Fibroblast of skin of left biceps (primary cell): ENCODE measurements at places on chromosomes 12 and 14.

DNA sequence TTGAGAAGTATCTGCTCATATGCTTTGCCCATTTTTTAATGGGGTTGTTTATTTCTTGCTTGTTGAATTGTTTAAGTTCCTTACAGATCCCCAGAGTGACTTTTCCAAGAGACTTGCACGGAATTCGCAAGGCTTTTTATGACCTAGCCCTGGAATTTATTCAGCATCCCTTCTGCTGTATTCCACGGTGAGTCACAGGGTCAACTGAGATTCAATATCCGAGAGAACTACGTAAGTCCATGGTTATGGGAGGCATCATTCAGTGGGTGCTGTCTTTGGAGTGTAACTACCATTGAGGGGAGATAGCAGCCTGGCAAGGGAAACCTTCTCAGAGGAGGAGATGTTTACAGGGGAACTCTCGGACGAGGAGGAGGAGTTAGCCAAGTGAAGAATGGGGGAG, 20.9 kb upstream of the GPRC5A start:
- DNase-seq: peak; percentile 94

GRCh38 chr12:63206494-63206893, 55.5 kb upstream of the AVPR1A start:
- DNase-seq: no peak

DNA sequence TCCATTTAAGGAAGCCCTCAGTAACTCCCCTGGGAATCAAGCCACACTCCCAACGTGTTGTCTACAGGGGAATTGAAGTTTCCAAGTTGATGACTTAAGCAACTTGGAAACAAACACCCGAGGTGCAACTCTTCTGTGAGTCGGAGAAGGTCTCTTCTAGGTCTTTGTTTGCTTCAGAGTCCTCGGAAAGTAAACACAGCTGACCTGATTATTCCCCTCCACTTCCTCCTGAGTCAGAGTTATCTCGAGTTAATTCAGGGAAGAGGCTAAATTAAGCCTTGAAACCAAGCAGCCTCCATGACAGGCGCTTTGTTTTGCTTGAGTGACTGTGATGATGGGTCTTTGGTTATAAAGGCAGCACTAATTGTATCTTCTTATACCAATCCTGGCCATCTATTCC, 41.8 kb downstream of the TUNAR start:
- DNase-seq: no peak

- DNase-seq: no peak
Observed at GRCh38 chr12:100901266-100901665, 106.7 kb downstream of the ANO4 start.

- DNase-seq: no peak
Observed at GRCh38 chr12:58745348-58746125, 174.8 kb downstream of the LRIG3 start.

GRCh38 chr12:75816897-75817296, 214.7 kb downstream of the PHLDA1 start:
- DNase-seq: no peak

DNA sequence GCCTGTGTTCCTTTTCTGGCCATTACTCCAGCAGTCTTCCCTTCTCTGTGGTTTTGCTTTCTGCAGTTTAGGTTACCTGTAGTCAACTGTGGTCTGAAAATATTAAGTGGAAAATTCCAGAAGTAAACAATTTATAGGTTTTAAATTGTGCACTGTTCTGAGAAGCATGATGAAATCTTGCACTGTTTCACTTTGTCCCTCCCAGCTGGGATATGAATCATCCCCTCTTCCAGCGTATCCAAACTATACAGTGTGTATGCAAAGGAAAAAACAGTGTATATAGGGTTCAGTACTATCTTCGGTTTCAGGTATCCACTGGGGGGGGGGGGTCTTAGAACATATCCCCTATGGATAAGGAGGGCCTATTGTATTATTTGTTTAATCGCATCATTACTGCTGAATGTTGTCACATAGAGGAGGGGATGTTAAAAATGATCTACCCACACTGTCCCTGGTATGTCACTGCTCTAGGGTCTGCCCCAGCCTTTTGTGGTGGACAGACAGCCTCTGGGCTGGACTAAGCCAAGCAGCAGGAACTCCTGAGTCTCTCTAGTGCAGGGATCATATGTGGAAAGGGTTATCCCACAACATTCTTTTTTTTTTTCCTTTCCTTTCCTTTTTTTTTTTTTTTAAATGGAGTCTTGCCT, 109.1 kb upstream of the MAX start:
- DNase-seq: peak; percentile 71

- no peak for DNase-seq
Observed at GRCh38 chr12:11687528-11687927, 38.1 kb downstream of the ETV6 start.

DNA sequence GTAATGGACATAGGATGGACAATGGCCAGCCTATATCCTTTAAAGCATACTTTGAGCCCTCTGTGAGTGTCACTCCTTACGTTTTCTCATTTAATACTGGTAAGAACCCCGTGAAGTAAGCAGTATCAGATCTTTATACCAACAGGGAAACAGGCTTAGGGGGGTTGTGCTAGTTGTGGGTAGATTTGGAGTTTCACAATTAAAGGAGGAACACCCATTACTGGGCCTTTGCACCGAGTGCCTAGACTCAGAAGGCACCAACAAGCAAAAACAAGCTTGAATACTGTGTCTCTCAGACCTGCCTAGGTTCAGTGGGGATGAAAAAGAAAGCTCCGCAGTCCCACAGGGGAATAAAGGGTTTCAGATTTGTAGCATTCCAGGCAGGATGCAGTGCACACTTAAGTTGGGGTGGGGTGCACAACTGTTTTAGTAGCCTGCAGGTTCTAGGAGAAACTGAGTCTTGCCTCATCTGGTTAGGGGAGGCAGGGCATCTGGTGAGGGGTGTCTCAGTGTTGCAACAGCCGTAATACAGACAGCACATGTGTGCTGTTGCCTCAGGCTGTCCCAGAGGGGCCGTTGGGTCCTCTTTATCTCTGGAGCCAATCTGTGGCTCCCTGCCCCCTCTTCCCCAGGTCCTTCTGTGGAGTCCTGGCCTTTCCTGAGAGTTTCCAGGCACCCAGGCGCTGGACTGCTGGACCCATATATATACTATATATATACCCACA, 51.2 kb downstream of the IRAK3 start:
- DNase-seq: no peak

DNA sequence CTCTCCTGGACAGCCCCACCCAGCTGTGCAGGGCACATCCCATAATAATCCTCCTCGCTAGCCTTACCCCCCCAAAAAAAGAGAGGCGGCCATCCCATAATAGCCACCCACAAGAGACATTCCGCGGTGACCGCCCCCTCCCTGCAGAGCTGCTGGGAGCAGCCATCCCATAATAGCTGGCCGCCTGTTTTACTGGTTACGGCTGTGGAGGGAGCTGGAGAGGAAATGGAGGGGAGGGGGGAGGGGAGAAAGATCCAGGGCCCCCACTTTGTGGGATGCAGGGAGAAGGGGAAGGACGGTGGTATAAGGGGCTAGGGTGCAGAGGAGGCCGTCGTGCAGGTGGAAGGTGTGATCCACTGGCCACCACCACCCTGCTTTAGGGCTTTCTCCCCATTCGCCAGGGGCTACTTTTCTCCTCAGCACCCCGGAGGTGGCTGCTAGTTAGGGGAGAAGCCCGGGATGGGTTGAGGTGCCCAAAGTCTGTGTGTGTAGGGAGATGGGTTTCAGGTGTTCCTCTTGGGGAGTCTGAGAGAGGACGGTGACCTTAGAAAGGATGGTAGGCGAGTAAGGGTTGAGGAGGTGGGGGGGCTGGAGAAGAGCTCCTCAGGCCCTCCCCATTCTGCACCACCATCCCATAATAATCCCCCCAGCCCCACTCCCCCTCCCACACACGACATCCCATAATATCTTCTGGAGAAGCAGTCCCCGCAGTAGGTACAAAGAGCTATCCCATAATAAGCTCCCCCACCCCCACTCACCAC, 6.0 kb upstream of the CHD4 start:
- DNase-seq: no peak

- DNase-seq: no peak
Observed at GRCh38 chr12:9694241-9694640, 24.7 kb downstream of the CLEC2D start.

- peak; percentile 8 for DNase-seq
Observed at GRCh38 chr12:119938049-119938667, 50.9 kb upstream of the BICDL1 start.

GRCh38 chr14:73397810-73398209, 60.5 kb downstream of the NUMB start:
- no peak for DNase-seq

- DNase-seq: no peak
Observed at GRCh38 chr12:47763481-47764346, 5.0 kb upstream of the RAPGEF3 start.

GRCh38 chr12:6461401-6462233, 8.9 kb downstream of the VAMP1 start:
- DNase-seq: no peak

GRCh38 chr12:118494776-118495175, 118.4 kb downstream of the SUDS3 start:
- no peak for DNase-seq

DNA sequence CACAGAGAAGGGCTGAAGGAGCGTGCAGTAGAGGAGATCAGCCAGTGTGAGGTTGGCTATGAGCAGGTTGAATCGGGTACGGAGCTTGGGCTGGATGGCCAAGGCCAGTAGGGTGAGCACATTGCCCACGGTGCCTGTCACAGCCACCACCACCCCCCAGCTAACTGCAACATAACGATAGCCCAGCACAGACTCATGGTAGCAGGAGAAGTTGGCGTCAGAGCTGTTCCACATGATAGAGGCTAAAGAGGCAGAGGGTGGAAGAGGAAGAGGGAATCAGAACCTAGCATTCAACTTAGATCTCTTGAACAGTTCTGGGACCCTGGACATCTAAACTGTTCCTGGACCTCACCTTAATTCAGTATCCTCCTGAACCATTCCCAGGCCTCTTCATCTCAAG, 668 bp downstream of the GPR84 start:
- no peak for DNase-seq

DNA sequence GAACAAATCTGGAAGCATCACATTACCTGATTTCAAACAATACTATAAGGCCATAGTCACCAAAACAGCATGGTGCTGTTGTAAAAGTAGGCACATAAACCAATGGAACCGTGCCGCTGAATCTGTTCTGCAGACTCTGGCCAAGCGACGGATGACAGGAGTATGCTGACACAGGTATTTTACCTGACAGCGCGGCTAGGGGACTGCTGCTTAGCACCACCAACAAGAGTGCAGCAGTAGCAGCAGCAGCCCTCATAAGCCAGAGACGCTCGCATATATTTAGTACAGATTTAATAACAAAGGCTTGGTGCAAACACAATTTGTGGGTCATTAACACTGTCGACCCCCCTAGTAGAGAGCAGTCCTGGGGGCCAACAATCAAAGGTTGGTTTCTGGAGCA, 677.6 kb upstream of the LMO3 start:
- DNase-seq: no peak

DNA sequence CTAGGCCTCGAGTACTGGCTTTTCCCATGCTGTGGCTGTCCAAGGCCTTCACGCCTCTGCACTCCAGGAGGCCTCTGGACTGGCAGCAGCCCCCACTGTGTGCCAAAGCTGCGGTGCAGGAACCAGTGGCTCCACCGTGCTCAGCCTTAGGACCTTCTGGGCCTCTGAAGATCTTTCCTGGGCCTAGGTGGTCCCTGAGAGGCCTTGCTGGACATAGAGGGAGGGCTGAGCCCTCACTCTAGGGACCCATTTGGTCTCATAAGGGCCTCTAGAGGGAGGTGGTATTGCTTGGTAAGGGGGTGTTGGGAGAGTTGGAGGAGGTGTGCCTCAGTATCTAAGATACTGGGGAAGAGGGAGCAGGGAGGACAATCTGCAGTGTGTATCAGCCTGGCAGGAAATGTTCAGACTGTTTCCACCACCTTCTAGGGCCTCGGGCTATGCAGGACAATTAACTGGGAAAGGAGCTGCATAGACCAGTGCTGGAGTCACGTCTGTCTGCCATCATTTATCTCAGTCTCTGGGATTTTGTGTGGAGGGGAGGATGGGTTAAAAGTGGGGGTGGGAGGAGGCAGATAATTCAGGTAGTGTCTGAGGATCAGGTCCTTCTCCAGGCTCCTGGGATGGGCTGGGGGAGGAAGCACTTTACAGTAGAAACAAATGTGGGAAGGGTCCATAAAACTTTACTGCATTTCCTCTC, 2.9 kb downstream of the HOXC5 start:
- DNase-seq: no peak

DNA sequence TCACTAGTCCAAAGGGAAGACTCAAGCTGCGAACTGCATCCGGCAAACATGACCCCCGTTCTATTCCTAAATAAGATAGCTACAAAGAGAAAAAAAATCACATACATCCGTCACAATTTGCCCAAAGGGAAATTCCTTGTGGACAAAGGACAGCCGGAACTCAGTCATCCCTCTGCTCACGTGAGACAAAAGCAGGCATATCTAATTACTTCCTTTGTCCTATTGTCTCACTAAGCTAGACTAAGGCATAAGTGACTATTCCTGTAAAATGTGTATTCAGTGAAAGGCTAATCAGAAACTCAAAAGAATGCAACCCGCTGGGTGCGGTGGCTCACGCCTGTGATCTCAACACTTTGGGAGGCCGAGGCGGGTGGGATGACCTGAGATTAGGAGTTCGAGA, 27.2 kb upstream of the NINJ2 start:
- no peak for DNase-seq

DNA sequence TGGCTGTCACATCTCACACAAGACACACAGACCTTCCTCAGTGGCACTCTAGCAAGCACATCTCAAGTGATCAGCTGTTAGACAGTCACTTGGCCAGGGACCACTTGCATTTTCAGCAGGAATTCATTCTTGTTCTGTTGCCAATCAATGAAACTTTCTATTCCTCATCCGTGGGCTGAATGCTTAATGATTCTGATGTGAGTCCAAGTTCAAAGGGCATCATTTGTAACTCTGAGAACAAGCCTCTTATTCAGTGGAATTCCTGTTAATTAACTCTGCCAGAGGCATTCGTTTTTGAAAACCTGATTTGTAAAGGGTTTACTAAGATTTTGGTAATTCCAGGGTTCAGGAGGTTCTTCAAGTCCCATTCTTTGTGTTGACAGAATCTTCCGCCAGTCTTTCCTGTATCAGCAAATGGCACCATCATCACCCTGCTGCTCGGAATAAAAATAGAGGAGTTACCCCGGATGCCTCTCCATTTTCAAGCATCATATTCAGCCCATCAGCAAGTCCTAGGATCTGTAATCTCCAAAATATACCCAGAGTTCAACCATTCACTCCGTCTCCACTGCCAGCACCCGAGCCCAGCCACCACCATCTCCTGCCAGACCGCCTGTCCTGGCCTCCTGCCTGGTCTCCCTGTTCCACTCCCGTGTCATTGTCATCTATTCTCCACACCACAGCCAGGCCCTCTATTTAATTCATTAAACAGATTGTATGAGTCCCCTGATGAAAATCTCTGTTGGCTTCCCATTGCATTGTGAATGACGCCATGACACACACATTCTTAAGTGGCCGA, 473.4 kb downstream of the AACS start:
- DNase-seq: no peak
